ENCODE measurements at places on chromosomes 5 and 9.
A peak's percentile ranks its signal among the peaks of the same experiment; 100 is the strongest.

DNA sequence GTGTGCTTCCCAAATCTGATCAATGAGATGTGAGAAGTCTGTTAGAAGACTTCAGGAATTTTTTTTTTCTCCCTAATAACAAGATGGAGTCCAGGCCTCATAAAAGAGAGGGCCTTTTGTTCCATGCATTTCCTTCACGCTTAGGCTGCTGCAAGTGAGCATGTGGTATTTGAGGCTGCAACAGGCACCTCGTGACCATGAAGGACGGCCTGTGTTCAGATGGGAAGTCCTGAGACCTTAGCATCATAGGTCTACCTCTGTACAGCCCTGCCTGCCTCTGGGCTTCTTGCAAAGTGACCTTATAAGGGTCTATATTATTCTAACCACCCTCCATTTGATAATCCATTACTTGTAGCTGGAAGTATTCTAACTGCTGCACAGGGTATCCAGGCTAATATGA is 86.6 kb downstream of the BOD1 start:
- DNase-seq: no peak

GRCh38 chr5:57221049-57221568 is 47.2 kb downstream of the GPBP1 start:
- peak; percentile 75 for DNase-seq

DNA sequence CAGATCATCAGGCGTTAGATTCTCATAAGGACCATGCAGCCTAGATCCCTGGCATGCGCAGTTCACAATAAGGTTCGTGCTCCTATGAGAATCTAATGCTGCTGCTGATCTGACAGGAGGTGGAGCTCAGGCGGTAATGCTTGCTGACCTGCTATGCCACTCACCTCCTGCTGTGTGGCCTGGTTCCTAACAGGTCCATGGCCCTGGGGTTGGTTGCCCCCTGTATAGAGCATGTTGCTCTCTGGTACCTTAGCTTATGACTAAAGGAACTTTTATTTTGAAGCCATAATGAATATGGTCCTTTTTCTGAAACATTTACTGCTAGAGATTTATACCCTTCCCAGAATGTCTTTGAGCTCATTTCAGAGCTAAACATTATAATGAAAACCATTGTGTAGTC is 3.1 kb downstream of the MAN2A1 start:
- peak; percentile 39 for DNase-seq

DNA sequence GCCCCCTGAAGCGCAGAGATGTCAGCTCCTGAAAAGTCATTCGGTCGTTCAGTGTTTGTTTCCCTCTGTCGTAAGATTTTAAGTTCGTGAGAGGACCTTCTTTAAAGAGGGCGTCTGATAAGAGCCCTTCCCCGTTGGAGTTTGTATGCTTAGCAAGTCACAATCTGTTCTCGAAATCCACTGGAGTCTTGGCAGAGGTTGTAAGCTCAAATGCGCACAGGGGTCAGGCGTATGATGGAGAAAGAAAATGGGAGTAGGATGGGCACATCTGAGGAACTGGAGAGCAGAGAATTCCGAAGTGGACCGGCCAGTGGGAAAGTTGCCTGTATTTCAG is 710 bp downstream of the HSD17B4 start:
- peak; percentile 17 for DNase-seq

- no peak for DNase-seq
These were observed 290.0 kb downstream of the ARHGAP26 start for GRCh38 chr5:143059976-143060765.
